ENCODE measurements at places on chromosomes 12 and 14. TPM values are rescaled to one million over a fixed set of nuclear protein-coding genes. Genes with fewer than 3 reads are reported as not detected.

MYO1H gene
- not detected for total RNA-seq

CLEC1A gene
- 18.7 TPM for total RNA-seq

FAM234B gene
- total RNA-seq = 9.0 TPM

DHH gene
- total RNA-seq = 2.6 TPM

SETD3 gene
- total RNA-seq = 59.3 TPM

PRPH gene
- 0.67 TPM for total RNA-seq

- H3K27ac ChIP-seq = peak overlapping the region; percentile 31
- peak; percentile 49 for DNase-seq
- no peaks in the 10 kb centered on the region for H3K27me3 ChIP-seq
- H3K36me3 ChIP-seq = no peaks in the 10 kb centered on the region
Measured at GRCh38 chr14:69012256-69012953, 33.3 kb upstream of the ACTN1 start.

DNA sequence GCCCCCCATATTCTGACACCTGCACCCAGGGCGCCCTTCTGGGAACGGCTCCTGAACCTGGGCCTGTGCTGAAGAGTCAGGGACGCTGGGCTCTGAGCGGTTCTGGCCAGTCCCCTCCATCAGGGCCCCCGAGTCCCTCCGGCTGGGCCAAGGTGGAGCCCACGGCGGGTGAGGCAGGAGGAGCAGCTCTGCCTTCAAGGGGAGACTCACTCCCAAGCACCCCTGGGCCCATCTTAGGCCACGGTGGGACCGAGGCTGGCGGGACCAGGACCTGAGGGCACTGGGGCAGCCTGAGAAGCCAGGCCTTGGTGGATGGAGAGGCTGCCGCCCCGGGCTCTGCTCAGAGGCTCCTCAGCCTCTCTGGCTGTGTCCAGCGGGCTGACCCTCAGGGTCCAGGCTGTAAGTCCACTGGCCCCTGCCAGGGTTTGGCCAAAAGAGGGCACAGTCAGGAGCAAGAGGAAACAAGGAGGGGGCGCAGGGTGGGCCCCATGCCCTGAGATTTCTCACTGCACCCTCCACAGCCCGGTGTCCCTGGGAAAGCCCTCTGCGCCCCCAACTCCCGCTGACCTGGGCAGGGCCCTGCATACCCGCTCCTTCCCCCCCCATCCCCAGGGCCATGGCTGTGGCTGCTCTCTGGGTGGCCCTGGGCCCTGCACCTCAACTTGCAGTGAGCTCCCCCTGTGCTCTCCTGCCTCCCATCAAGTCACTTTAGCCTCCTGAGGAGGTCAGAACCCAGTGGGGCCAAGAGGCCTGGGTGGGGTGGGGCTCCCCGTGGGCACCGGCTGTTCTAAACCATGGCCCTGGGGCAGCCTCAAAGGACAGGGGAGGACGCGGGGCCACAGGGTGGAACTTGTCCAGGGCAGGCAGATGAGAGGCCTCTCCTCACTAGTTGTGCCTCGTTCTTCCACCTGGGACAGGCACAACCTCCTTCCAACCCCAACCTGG lies 266.4 kb upstream of the SFSWAP start:
- no peak overlapping the region for H3K4me3 ChIP-seq
- no peaks in the 10 kb centered on the region for H3K27me3 ChIP-seq
- DNase-seq = no peak
- H3K36me3 ChIP-seq = no peaks in the 10 kb centered on the region

DNA sequence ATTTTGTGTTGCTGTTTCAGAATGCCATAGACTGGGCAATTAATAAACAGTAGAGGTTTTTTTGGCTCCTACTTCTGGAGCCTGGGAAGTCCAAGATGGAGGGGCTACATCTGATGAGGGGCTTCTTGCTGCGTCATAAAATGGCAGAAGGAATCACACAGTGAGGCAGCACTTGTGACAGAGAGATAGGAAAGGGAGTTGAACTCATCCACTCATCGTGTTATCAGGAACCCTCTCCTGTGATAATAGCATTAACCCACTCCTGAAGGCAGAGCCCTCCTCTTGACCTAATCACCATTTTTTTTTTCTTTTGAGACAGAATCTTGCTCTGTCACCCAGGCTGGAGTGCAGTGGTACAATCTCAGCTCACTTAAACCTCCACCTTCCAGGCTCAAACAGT lies 9.7 kb downstream of the TDG start:
- peaks cover 7% of the 10 kb centered on the region for H3K4me1 ChIP-seq
- H3K4me3 ChIP-seq = no peak overlapping the region
- no peak for DNase-seq
- H3K27ac ChIP-seq = no peak overlapping the region

DNA sequence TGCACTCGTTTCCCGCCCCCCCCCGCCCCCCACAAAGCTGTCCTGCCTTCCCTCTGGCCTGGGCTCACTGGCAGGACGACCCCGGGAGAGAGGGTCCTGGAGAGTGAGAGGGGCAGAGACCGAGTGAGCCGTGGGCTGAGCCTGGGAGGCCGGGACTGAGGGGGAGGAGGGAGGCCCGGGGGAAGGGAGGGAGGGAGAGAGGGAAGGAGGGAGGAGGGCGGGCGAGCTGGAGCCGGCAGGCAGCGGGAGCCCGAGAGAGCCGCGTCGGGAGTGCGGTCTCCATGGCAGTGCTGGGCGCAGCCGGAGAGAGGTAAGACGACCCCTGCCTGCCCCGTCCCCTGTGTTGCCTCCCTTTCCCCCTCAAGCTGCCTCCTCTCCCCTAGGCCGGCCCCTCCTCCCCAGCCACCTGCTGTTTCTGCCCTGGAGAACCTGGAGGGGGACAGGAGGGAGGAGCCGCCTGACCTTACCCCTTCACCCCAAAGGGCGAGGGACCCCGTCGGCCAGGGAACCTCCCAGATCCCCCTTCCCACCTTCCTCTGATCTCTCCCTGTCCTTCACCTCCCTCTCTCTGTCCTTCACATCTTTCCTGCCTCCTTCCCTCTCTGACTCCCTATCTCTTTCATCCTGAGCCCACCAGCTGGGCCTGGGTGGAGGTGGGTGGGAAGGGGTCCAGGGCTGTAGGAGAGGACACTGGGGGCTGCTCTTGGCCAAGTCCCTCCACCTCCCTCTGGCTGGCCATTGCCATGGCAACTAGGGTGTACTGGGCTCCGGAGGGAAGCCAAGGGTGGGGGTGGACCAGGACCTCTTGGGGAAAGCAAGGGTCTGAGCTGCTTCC lies at the start of gene GPR162:
Gene GPR162 (plus strand): TSS at position 231 of the 835 bp plus-strand sequence. CDS start 2,078 bp downstream, outside the sequence.
- no peaks in the 10 kb centered on the region for H3K27me3 ChIP-seq
- peak; percentile 89 for DNase-seq
- H3K4me1 ChIP-seq = peaks cover 22% of the 10 kb centered on the region
- H3K4me3 ChIP-seq = peak within 1 kb of the TSS; percentile 29

- no peaks in the 10 kb centered on the region for H3K4me1 ChIP-seq
- no peaks in the 10 kb centered on the region for H3K36me3 ChIP-seq
- no peaks in the 10 kb centered on the region for H3K27me3 ChIP-seq
- H3K4me3 ChIP-seq = no peak overlapping the region
- no peak for DNase-seq
Measured at GRCh38 chr12:76929499-76929898, 50.7 kb upstream of the CSRP2 start.

DNA sequence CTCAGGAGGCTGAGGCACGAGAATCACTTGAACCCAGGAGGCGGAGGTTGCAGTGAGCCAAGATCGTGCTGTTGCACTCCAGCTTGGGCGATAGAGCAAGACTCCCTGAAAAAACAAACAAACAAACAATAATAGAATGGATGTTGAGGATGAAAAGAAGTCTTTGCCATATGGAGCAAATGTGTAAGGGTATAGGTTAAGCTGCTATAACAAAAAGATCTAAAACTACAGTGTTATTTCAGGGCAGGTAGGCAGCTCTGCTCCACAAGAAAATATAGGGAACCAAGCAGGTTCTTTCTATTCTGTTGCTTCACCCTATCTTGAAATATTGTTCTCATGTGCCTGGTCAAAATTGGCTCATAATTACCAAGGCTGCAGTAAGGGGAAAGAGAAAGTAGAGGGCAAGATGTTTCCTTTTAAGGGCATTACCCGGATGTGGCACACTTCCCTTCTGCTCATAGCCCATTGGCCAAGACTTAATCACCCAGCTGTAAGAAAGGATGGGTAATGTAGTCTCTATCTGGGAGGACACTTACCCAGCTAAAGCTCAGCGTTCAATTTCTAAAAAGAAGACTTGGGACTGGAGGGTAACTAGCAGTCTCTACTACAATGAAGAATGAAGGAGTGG lies 23.5 kb downstream of the SDSL start:
- no peak overlapping the region for H3K27ac ChIP-seq
- H3K36me3 ChIP-seq = no peaks in the 10 kb centered on the region
- peaks cover 18% of the 10 kb centered on the region for H3K27me3 ChIP-seq
- no peaks in the 10 kb centered on the region for H3K4me1 ChIP-seq

- no peak overlapping the region for H3K27ac ChIP-seq
- H3K4me1 ChIP-seq = no peaks in the 10 kb centered on the region
Measured at GRCh38 chr12:52581481-52581880, 7.8 kb upstream of the KRT74 start.

GRCh38 chr12:110718222-110718908 lies 24.3 kb downstream of the PPP1CC start:
- H3K27me3 ChIP-seq = no peaks in the 10 kb centered on the region
- no peak overlapping the region for H3K27ac ChIP-seq
- H3K4me3 ChIP-seq = no peak overlapping the region

- no peak overlapping the region for H3K27ac ChIP-seq
- H3K27me3 ChIP-seq = no peaks in the 10 kb centered on the region
- DNase-seq = no peak
- H3K4me1 ChIP-seq = peaks cover 19% of the 10 kb centered on the region
- H3K4me3 ChIP-seq = no peak overlapping the region
Measured at GRCh38 chr12:47834199-47834903, 14.6 kb upstream of the HDAC7 start.

- no peaks in the 10 kb centered on the region for H3K27me3 ChIP-seq
- DNase-seq = peak; percentile 38
- H3K4me1 ChIP-seq = peaks cover 16% of the 10 kb centered on the region
- H3K36me3 ChIP-seq = no peaks in the 10 kb centered on the region
- H3K4me3 ChIP-seq = no peak overlapping the region
Measured at GRCh38 chr14:67265131-67265530, 23.9 kb downstream of the PALS1 start.

DNA sequence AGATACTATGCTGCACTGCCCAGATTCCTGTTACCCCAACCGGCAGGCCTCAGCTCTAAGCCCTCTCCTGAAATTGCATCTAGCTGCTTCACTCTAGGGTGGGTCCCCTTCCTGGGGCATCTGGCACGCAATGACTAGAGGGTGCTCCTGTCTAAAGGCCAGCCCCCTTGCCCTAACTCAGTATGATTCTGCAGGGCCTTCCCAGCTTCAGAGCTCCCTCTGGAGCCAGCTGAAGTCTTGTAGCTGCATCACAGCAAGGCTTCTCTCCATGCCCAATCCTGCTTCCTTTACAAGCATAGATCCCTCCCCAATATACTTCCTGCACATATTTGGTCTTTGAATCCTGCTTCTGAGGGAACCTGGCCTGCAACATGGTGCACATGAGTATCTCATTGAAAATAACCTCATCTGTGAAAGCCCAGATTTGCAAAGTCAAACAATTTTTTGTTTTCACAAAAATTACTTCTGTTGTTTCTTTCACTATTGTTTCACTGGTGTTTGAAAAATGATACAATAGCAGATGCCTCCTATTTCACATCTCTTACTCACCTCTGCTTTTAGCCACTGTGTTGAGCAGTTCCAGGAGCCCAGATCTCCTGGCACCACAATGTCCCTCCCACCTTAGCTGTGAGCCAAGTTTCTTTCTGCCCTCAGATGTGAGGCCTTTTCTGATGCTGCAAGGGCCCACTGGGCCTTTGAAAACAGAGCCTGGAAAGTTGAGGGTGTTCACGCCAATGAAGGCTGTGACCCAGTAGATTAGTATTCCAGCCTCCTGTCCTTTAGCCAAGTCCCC lies 169.5 kb upstream of the EGLN3 start:
- no peak for DNase-seq
- no peak overlapping the region for H3K4me3 ChIP-seq
- no peak overlapping the region for H3K27ac ChIP-seq
- peaks cover 9% of the 10 kb centered on the region for H3K27me3 ChIP-seq
- no peaks in the 10 kb centered on the region for H3K4me1 ChIP-seq

DNA sequence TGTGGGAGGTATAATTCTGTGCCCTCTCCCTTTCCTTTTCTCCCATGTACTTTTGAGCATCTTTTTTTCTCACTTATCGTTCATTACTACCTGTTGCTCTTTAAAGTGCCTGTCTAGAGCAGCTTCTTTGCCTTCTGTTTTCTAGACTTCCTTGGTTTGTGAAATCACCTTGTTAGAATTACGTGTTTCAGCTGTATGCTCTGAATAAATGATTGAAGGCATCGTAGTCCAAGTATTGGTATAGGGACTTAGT lies 1.3 kb downstream of the NEDD1 start:
- no peak overlapping the region for H3K4me3 ChIP-seq
- peaks cover 3% of the 10 kb centered on the region for H3K4me1 ChIP-seq
- no peak overlapping the region for H3K27ac ChIP-seq
- no peaks in the 10 kb centered on the region for H3K27me3 ChIP-seq
- DNase-seq = no peak
- H3K36me3 ChIP-seq = no peaks in the 10 kb centered on the region

- no peaks in the 10 kb centered on the region for H3K36me3 ChIP-seq
- no peak overlapping the region for H3K27ac ChIP-seq
- no peak overlapping the region for H3K4me3 ChIP-seq
Measured at GRCh38 chr12:70826156-70826555, 94.4 kb downstream of the PTPRR start.

GRCh38 chr14:50232276-50232642 lies 881 bp upstream of the SOS2 start:
- no peaks in the 10 kb centered on the region for H3K36me3 ChIP-seq
- H3K27me3 ChIP-seq = no peaks in the 10 kb centered on the region
- H3K27ac ChIP-seq = peak overlapping the region; percentile 99
- peaks cover 21% of the 10 kb centered on the region for H3K4me1 ChIP-seq
- peak overlapping the region; percentile 78 for H3K4me3 ChIP-seq

- H3K27me3 ChIP-seq = no peaks in the 10 kb centered on the region
- H3K36me3 ChIP-seq = no peaks in the 10 kb centered on the region
- H3K27ac ChIP-seq = no peak overlapping the region
Measured at GRCh38 chr12:15270591-15270990, 49.4 kb upstream of the RERG start.

DNA sequence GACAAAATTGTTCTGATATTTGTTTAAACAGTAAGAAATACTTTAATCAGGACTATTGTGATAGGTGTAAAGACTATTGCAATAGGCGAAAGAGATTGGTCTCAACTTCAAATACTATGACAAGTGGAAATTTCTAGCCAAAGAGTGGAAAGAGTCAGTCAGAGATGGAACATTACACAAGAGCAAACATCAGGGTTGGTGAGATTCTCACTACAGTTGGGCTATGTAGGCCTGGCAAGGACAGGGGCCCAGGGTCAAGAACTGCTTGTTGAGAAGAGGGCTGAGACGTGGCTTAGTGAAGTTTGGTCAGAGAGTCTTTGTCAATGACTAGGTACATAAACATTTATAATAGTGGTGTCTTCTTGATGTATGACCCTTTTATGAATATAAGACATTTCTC lies 19.4 kb downstream of the CAND1 start:
- H3K27ac ChIP-seq = no peak overlapping the region
- DNase-seq = no peak
- H3K4me1 ChIP-seq = peaks cover 3% of the 10 kb centered on the region
- no peaks in the 10 kb centered on the region for H3K27me3 ChIP-seq
- peaks cover 8% of the 10 kb centered on the region for H3K36me3 ChIP-seq
